Omental fat pad (tissue), 4 donors: ENCODE measurements at places on chromosomes 16 and 17. TPM values are rescaled to one million over a fixed set of nuclear protein-coding genes. Genes with fewer than 3 reads are reported as not detected.

DNA sequence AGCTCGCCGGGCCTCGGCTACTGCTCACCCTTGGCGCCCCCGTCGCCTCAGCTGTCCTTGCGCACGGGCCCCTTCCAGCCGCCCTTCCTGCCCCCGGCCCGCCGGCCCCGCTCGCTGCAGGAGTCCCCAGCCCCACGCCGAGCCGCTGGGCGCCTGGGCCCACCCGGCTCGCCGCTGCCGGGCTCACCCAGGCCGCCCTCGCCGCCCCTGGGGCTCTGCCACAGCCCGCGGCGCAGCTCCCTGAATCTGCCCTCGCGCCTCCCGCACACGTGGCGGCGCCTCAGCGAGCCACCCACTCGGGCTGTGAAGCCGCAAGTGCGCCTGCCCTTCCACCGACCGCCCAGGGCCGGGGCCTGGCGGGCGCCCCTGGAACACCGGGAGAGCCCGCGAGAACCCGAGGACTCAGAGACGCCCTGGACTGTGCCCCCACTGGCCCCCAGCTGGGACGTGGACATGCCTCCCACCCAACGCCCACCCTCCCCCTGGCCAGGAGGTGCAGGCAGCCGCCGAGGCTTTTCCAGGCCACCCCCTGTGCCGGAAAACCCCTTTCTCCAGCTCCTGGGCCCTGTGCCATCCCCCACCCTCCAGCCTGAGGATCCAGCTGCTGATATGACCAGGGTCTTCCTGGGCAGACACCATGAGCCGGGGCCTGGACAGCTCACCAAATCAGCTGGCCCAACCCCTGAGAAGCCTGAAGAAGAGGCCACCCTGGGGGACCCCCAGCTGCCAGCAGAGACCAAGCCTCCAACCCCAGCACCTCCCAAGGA lies 12.8 kb downstream of the MYO15A start:
- no peak for DNase-seq

The RAB11FIP4 gene
- 5.5 TPM for total RNA-seq

- no peak for DNase-seq
These were observed at the start of gene HBM for GRCh38 chr16:165539-166374. Gene HBM (plus strand): TSS chr16:165978. CDS start chr16:165998, 20 bp downstream.

- no peak for DNase-seq
These were observed 114.3 kb upstream of the KCNJ16 start for GRCh38 chr17:69960755-69961154.

GRCh38 chr16:59148056-59148768 lies 414.1 kb upstream of the GOT2 start:
- no peak for DNase-seq

DNA sequence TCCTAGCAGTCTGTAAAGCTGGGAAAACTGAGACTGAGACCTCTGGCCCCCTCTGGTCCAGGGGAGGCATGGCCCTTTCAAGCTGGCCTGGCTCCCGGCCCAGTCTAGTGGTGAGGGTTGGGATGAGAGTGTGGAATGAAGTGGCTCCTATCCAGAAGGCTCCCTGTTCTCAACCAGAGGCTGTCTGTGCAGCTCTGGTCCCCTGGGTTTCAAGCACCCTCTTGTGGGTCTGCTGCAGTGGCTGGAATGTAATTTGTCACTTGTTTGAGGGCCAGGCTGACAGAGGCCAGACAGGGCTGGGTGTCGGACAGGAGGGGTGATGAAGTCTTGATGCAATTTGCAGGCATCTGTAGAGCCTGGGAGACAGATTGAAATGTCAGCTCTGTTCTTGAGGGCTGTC lies 22.1 kb upstream of the PHF12 start:
- no peak for DNase-seq

The TNFRSF13B gene
- total RNA-seq = not detected

DNA sequence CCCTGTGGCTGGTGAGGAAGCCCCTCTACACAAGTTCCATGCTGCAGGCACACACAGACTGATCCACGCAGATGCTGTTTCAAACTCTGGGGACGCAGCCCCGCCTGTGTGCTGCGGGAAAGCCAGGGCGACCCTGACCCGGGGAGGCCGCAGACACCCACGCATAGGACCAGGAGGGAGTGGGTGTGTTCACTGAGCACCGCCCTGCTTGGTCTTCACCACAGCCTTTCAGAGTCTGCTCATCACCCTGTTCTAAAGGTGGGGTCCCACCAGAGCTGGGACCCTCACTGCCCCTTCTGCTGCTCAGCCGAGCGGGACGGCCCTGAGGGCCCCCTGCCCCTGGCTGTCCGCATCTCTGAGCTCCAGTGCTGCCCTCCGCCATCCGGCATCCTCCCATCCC lies 7.5 kb downstream of the TSPAN10 start:
- DNase-seq = no peak

- no peak for DNase-seq
These were observed 39.5 kb downstream of the VMP1 start for GRCh38 chr17:59746849-59747445.

GRCh38 chr17:81392909-81393654 lies 2.2 kb upstream of the BAHCC1 start:
- no peak for DNase-seq

The PPL gene
- 31.3 TPM for total RNA-seq

GRCh38 chr16:49277386-49277742 lies 4.3 kb downstream of the CBLN1 start:
- no peak for DNase-seq

GRCh38 chr17:43713494-43714162 lies 45.0 kb downstream of the SOST start:
- DNase-seq = no peak

- DNase-seq = no peak
These were observed 10.8 kb downstream of the LYRM1 start for GRCh38 chr16:20911361-20911760.

The HS3ST3A1 gene
- not detected for total RNA-seq

GRCh38 chr17:17831208-17832031 lies 5.4 kb downstream of the SREBF1 start:
- no peak for DNase-seq

DNA sequence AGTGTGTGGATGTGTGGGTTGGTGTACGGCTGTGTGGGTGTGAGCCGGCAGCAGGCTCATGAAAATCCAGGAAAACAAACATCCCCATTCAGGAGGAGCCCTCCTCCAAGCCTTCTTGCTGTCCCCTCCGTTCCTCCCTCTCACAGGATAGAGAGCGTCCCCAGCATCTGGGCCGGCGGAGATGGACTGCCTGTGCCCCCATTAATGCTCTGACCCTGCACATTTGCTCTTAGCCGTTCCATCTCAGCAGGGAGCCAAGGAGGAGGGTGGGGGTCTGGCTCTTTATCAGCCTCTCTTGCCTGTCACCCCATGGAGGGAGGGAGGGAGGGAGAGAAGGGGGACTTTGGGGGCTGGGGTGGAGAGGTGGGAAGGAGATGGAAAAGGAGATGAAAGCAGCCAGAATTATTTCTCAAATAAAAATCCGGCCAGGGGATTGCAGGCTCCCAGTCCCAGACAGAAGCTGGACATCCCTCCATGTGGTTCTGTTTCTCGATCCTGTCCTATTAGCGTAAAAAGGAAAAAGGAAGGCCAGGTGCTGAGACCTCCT lies 240.0 kb upstream of the ZFHX3 start:
- DNase-seq = no peak

- no peak for DNase-seq
These were observed 20.7 kb upstream of the MYLK3 start for GRCh38 chr16:46768809-46769208.

DNA sequence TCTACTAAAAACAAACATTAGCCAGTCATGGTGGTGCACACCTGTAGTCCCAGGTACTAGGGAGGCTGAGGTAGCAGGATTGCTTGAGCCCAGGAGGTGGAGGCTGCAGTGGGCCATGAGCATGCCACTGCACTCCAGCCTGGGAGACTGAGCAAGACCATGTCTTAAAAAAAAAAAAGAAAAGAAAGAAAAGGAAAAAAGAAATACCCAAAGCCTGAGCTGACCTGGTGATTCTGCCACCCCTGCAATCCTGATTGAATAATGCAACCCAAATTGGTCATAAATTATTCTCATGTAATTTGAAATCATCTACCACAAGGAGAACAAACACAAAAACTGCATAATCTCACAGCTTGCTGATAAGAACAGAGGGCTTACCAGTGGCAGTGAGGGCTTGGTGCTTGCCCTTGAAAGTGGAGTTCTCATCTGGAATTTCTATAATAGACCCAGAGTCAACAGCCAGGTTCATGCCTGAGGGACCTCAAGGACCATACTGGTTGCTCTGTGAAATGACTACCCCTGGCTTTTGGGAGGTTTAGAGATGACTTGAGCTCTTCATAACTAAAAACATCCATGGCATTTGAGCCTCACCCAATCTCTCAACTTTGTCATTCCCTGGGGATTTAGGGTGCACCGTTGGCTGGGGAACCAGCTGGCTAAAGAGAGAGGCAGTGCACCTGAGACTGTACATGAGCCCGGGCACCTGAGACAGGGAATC lies 35.4 kb upstream of the TMC5 start:
- no peak for DNase-seq

GRCh38 chr17:77245162-77245926 lies 104.6 kb downstream of the SEC14L1 start:
- no peak for DNase-seq

The ODAD4 gene
- 0.96 TPM for total RNA-seq

The AATK gene
- 6.0 TPM for total RNA-seq

GRCh38 chr17:38579083-38579480 lies 26.7 kb downstream of the SRCIN1 start:
- DNase-seq = no peak

DNA sequence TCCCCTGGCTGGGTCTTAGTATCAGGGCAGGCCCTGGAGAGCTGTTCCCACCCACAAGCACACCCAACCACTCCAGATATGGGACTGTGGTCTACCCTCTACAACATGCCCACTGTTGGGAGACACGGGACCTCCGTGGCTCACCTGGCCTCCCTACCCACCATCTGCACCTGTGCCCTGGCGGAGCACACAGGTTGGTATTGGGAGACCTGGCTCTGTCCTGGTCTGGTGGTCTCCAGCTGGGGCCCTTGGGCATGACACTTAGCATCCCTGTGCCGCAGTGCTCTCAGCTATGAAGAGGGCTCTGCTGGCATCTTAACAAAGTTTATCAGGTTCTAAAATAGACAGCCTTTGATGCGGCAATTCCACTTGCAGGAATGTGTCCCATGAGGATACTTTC lies 5.8 kb downstream of the C16orf95 start:
- no peak for DNase-seq

- no peak for DNase-seq
These were observed 21.2 kb downstream of the ARHGAP17 start for GRCh38 chr16:24993722-24994686.

GRCh38 chr17:11644265-11645212 lies 46.3 kb downstream of the DNAH9 start:
- DNase-seq = no peak

DNA sequence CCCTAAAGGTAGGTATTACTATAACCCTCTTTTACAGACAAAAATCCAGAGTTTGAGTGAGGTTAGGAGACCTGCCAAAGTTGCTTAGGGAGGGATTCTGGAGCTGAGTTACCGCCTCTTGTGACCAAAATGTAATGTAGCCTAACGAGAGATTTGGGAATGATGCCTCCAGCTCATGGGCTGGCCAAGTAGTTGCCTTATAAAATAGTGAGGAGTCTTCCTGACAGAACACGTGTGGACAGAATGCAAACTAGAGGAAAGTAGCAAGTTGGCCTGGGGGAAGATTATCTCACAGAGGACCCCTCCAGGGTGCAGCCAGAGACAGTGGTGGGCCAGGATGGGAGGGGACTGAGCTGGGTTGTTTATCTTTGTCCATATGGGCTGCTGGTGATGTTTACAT lies 543.7 kb upstream of the CDH11 start:
- no peak for DNase-seq

GRCh38 chr17:43579566-43580140 lies 33.5 kb upstream of the ETV4 start:
- no peak for DNase-seq

The VAT1L gene
- total RNA-seq = 1.3 TPM

The ITGB4 gene
- total RNA-seq = 27.0 TPM

- no peak for DNase-seq
These were observed 11.6 kb downstream of the ZSCAN10 start for GRCh38 chr16:3087243-3088235.

The KRT33A gene
- not detected for total RNA-seq

The USP31 gene
- total RNA-seq = 17.3 TPM

The NPIPA2 gene
- total RNA-seq = 2.3 TPM

DNA sequence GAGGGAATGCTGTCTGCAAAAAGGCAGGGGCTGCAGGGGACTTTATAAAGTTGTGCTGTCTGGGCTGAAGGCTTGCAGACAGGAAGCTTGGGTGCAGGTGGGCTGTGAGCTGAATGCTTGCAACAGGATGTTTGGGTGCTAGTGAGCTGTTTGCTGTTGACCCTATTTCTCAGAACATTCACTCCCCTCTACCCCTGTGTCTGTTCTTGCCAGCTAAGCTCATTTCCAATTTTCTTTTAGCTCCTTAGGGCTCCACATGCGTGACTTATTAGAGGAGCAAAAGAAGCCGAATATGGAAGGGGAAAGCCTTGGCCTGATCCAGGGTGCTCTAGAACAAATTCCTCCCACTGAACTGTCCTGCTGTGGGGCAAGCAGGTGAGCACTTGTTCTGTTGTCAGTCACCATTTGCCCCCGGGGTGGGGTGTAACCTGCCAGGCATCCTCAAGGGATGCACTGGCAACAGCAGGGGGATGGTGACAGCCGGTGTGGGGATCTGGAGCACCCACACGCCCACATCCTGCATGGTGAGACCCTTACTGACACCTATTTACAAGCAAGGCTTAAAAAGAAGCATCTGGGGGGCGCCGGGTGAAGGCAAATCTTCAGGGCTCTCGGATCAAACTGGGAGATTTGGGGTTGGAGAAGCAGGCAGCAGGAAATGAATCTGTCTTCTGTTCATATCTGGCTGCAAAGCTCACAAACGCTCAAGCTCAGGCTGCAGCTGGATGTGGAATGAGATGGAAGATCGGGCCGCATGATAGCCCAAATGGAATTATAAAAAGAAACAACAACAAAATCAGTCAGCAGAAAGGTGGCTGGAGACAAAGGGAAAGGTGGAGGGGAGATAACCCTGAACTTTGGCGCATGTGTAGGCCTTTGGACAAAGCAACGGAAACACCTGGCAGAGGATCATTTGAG lies 21.1 kb upstream of the NUP93 start:
- no peak for DNase-seq

- DNase-seq = no peak
These were observed 20.1 kb downstream of the COX11 start for GRCh38 chr17:54948380-54948779.

- DNase-seq = no peak
These were observed 160.9 kb upstream of the CDH5 start for GRCh38 chr16:66205287-66206231.

DNA sequence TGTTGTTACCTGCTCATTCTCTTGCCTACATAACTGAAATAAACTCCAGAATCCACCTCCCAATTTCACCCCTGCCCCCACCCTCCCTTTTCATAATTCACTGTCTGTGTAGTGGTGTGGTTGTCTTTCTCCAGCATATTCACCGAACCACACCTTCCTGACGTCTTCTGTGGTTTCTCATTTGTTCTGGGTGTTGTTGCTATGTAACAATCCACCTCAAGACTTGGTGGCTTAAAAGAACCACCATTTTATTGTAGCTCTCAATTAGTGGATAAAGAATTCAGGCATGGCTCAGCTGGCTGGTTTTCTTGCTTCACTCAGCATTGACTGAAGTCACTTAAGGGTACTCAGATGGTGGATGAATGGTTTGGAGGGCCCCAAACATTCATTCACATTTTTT lies 229.8 kb downstream of the MAF start:
- no peak for DNase-seq

GRCh38 chr16:16014329-16015224 lies 65.2 kb downstream of the ABCC1 start:
- no peak for DNase-seq

The CDH5 gene
- total RNA-seq = 93.2 TPM

- DNase-seq = no peak
These were observed 726 bp upstream of the SLC13A5 start for GRCh38 chr17:6713918-6714271.

The PGS1 gene
- 25.8 TPM for total RNA-seq
